ENCODE measurements at places on chromosomes 11 and 22.
A peak's percentile ranks its signal among the peaks of the same experiment; 100 is the strongest.

DNA sequence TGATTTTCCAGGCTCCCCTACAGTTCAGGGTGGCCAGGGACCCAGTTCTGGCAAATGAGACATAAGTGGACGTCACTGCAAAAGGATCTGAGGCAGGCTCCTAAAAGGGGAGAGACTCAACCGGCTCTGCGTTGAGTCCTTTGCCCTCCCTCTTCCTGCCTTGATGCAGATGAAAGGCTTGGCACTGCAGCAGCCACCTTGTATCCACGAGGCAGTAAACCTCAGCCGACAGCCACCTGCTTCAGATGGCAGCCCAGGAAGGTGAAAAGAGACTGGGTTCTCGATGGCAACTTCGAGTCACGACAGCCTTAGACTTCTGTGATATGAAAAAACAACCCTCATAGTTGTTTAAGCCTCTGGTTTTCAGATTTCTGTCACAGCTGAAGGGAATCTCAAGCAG lies 14.7 kb upstream of the TREH start:
- no peak for DNase-seq

DNA sequence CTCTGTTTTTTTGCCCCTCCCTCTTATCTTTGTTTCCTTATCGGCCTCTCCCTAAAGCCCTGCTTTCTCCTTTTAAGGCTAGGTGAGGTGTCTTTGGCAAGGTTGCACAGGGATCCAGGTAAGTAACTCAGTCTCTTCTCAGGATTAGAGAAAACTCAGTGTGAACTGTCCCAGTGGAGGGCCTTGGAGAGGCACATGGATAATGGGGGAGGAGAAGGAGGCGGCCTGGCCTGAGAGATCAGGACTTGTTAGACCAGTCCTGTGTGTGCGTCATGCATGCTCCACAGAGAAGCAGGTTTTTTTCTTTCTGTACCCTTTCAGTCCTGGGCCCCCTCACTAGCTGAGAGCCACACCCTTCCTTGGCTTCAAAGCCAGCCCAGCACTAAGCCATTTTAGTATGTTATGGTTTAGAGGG lies 19.9 kb downstream of the CTNND1 start:
- DNase-seq, result no peak

DNA sequence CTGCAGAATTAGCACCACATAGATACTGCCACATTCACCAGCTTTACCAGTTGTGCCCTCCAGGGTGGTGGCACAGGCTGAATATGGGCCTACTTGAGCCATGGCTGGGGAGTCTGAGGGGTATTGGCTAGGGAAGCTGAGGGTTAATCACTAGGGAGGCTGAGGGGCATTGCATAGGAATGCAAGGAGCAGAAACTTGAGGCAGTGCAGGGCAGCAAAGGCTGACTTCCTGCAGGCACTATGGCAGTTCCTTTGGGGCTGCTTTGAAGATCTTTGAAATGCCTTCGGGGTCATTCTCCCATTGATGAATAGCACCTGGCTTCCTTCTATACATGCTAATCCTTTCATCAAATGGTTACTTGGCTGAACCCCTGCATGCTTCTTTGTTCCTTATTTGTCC lies 171.5 kb downstream of the RCN1 start:
- DNase-seq, result no peak

GRCh38 chr11:7292922-7293321 lies 41.2 kb downstream of the SYT9 start:
- DNase-seq, result no peak

GRCh38 chr11:17430616-17431015 lies 42.2 kb upstream of the KCNJ11 start:
- DNase-seq, result no peak

DNA sequence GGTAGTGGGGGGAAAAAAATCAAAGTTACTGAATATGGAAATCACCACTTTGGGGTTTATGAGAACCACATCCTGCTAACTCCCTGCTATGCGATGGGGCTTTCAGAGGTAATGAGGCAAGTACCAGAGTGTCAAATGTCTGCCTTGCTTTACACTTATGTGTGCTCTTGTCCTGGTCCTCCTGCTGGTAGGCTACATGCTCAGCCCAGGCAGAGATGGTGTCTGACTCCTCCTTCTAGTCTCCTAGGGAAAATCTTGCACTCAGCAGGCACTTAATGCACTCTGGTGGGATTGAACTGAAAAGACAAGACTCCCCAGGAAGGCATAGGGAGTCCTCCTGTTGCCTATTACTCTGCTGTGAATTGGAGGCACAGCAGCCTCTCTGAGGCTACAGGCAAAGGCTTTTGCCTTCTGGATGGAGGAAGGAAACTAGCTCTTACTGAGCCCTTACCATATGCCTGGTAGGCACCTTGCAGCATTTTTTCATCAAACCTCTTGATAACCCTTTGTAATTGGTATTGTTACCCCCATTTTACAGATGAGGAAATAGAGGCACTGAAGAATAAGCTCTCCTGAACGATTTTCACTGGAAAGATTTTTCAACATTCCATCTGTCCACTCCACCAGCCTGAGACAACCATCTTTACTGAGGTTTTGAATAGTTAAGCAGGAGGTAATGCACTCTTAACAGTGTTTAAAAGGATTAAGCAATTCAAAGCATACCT lies 132.1 kb upstream of the PAX6 start:
- no peak for DNase-seq

DNA sequence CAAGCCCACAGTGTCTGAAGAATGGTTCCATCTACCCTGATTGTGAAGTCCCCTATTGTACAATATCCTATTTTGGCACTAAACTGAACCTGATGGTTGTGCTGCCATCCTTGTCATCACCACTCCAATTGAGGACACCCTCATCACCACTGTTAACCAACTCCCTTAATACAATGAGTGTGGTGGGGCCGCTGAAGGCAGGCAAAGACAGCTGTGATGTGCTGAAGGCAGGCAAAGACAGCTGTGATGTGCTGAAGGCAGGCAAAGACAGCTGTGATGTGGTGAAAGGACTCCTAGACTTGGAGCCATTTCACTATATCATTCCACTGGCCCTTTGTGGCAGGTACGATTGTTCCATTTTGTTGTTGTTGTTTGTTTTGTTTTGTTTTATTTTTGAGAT lies 481.6 kb downstream of the SOX6 start:
- no peak for DNase-seq

DNA sequence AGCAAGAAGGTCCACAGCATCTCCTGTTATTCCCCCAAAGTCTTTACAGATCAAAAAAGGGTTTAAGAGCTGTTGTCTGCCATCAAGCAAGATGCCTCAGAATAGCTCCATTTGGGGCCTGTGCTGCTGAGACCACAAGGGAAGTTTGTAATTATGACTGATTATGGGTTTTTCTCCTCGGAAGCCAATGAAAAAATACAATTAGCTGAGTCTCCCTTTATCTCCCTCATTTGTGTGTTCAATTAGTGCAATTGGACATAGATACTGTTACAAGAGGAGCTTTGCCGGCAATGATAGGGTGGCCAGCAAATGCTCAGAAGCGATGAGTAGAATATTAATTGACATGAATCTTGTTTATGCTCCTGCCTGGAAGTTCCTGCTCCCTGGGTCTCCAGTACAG lies 83.7 kb downstream of the COMMD9 start:
- no peak for DNase-seq

GRCh38 chr22:30422481-30423300 lies 2.9 kb upstream of the MTFP1 start:
- DNase-seq, result no peak

GRCh38 chr11:34565417-34566207 lies 52.0 kb upstream of the ELF5 start:
- DNase-seq, result no peak

DNA sequence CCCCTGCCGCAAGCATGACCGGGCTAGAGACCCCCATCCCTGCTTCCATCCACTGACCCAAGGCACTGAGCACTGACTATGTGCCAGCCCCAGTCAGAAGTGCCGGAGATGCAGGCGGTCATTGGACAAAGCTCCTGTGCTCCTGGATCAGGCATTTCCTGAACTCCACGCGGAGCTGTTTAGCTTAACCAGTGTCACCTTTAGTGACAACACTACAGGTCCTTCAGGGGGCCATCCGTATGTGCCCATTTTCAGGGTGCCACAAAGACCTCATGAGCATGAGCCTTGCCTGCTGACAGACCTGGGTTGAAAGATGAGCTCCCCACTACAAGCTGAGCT lies 63.0 kb upstream of the FGF3 start:
- DNase-seq, result no peak

- no peak for DNase-seq
Observed at GRCh38 chr11:19018901-19019300, 41.6 kb downstream of the MRGPRX2 start.

- no peak for DNase-seq
Observed at GRCh38 chr22:24302591-24302990, 32.0 kb downstream of the SPECC1L start.

GRCh38 chr11:3139481-3140290 lies 25.4 kb downstream of the OSBPL5 start:
- no peak for DNase-seq

DNA sequence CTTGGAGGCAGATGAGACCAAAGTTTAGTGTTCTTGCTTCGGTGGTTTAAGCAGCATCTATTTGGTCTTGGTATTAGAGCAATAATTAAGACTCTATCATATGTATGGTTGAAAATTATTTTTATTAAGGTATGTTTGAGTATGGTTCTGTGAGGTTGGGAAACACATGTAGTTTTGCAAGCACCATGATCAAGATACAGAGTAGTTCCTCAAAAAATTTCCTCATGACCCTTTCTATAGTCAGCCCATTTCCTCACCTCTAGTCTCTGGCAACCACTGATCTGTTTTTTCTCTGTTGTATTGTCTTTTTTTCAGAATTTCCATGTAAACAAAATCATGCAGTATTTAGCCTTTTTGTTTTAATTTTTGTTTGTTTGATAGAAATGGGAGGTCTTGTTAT lies 18.4 kb downstream of the MTMR3 start:
- no peak for DNase-seq

DNA sequence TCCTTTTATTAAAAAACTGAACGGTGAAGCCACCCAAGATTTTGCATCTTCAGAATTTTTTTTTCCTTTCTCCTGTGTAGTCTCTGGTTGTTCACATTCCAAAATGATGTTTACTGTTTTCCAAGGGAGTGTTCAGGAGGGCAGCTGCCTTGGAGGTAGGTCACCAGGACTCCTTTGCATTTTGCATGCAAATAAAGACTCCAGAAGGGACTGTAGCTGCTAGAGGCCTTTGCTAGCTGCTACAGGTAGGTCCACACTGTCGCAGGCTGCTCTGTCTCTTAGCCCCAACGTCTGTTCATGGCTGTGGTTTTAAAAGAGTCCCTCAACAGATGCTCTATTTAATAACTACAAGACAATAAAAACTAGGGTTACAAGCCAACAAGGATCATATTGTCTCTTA lies 11.4 kb downstream of the CTSC start:
- DNase-seq, result no peak

- peak; percentile 9 for DNase-seq
Observed at GRCh38 chr11:31995525-31996094, 95.3 kb upstream of the RCN1 start.

DNA sequence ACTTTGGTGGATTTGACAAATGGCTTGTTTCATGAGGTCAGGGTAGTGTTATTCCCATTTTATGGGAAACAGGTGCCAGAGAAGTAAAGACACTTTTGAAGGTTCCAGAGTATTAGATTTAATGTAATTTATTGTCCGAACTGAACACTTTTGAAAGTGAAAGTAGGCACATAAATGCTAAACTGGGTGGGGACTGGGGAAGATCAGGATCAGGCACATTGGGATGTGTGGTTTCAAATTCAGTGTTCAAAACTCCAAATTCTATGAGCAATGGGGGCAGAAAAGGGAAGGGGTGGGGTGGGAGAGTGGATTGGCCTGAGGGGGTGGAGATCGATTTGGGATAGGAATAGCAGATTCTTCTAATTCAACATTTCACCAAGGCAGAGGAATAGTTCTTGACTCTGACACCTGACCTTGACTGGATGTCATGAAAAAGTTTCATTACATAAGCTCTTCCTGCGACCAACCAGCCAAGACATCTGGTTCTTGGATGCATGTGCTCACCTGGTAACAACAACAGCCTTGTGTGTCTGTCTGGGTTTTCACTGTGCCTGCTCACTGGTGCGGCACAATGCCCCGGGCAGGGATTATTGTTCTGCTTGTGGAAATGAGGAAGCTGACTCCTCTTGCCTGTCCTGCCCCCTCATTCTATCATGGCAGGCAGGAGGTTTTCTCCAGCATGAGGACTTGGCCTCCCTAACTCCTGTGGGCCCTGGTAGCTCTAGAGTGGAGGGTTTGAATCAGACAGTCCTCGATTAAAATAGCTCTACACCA lies 10.8 kb downstream of the PPFIBP2 start:
- no peak for DNase-seq

DNA sequence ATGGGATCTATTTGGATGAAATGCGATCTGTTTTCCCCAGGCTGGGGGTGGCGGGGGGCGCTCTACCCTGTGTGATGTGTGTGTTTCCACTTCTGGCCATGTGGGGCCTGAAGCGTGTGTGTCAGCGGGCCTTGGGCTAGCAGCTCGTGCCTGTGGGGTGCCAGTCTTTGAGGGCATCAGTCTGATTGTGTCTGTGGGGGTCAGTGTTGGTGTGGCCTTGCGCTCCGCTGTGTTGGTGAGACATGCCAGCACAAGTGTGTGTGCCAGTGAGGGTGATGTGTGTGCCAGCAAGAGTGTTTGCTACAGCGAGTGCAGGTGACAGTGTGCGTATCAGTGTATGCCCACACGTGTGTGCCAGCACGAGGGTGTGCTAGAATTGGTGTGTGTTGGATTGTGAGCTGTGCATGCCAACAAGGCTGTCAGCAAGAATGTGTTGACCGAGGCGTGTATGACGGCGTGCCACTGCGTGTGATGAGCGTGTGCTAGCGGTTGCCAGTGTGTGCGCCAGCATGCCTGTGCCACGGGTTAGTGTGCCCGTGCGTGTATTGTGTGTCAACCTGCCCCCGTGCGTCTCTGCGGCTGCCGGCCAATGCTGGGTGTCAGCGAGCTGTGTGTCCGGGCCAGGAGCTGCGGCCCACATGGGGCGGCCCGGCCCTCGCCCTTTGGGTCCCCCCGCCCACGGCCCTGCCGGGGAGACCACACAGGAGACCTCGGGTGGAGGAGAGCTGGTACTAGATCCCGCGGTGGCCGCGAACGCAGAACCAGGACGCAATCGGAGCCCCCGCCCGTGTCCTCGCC lies 519 bp downstream of the ARRB1 start:
- peak; percentile 41 for DNase-seq

GRCh38 chr11:82533628-82534327 lies 199.9 kb downstream of the FAM181B start:
- DNase-seq, result no peak

Data from CD4-positive, alpha-beta T cell treated with Interleukin-6 at 100 ng/mL for 8 hours (primary cell).